ENCODE measurements at places on chromosomes 2 and 18.

GRCh38 chr2:10355471-10356438 lies 53.1 kb downstream of the HPCAL1 start:
- no peak for DNase-seq

DNA sequence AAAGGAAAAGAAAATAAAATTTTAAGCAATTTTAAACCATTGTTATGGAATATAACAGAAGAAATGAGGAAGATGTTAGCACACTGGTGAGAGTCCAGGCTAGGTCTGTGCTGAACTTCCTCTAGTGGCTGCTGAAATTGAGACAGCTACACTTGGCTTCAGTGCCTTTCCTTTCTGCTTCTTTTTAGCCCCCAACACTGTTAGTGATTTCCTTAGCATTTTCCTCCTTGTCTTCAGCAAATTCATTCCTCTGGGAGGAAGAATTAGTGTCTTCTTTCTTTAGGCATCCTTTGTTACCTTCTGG lies 47.6 kb downstream of the ITGAV start:
- DNase-seq, result peak; percentile 29

DNA sequence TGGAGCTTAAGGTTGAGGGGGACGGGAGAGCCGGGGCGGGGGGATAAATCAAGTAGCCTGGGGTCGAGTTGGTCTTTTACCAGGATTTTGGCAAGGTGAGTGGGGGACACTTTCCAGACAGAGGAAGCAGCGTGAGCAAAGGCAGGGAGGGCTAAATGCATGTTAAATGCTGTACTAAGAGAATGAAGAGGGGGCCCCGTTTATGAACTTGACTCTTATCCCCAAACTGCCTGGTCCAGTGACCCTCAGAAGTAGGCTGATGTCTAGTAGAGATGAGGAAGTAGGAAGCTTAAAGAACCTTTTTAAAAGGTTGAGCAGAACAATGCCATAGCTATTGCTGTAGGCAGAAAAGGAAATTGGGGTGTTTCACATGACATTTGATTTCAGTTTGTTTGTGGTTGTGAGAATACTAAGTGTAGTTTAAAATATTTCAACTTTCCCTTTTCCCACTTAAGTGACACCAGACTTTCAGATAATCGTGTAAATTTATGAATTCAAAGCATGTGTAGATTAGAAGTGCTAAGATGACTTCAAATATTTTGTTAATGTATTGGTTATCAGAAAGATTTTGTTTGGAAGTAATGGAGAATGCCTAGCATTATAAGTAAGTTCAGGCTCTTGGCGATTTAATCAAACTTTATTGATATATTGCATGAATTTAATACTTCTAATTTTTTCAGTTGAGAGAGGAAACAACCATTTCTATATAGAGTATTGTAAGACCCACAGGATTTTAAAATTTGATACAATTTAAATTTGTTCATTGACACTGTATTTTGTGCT lies 1.8 kb downstream of the REL start:
- peak; percentile 77 for DNase-seq

DNA sequence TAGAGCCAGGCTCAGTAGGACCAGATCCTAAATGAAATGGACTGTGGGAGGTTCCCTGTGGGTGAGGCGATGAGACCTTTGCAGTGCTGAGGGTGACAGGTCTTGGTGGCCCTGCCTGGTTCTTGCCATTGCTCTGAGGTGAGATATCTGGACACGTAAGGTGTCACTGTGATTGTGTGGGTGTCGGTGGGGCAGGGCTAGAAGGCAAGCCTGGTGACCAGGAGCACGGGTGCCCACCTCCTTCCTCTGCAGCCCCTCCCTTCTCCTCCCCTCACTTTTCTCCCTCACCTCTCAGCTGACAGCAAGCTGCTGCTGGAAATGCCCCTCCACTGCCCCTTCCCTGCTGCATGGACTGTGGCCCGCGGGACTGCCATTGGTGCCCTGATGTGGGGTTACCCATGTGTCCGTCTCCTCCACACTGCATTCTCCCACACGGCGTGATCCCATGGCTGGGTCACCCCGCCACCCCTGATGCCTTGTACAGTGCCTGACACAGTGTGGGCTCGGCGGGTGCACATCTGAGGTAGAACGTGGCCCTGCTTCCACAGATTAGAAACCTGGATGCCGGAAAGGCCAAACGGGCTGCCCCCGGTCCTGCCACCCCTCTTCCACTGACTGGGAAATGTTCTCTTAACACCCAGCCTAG lies 55.6 kb upstream of the FOSL2 start:
- no peak for DNase-seq

- DNase-seq, result no peak
Measured at GRCh38 chr18:72811047-72811446, 56.7 kb downstream of the NETO1 start.

GRCh38 chr18:26003817-26004216 lies 86.6 kb downstream of the SS18 start:
- no peak for DNase-seq

GRCh38 chr2:129883121-129883520 lies 96.3 kb upstream of the RAB6C start:
- no peak for DNase-seq

- no peak for DNase-seq
Measured at GRCh38 chr18:60895181-60895580, 438.0 kb upstream of the CDH20 start.

DNA sequence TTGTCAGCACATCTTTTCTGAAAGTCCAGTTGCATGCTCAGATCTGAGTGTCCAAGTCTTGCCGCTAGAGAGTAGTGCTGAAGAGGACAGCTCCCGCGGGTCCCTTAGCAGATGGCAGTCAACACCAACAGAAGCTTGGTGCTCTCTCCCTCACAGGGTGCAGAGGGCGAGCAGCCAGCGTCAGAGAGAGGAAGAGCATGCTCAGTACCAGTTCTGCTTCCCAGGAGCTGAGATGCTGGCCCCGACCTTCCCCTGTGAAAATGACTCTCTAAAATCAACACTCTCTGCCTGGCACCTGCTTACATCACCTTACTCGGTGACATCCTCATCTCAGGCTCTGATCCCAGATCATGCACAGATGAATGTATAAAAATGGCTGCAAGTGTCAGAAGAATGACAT lies 86.0 kb upstream of the TWIST2 start:
- DNase-seq, result peak; percentile 48

DNA sequence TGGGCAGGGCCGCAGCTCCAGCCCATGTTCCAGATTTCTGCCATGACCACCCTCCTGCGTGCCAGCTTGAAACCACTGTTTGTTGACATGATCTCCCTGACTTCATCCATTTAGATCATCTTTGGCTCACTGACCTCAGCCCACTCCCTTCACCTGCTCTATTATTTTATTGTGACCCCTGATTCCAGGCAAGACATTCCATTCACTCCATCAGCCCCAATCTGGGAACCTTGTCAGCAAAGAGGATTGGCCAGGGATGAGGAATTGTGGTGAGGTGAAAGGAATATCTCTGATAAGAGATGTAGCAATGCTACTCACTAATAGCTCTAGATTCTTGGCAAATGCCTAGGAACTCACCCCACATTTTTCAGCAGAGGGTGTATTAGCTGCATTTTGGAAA lies 174.2 kb downstream of the TMEM247 start:
- DNase-seq, result no peak

All from hematopoietic multipotent progenitor cell treated with erythropoietin and hydrocortisone succinate and interleukin-3 and kit ligand, for 4 days (in vitro differentiated cells).